Activated naive CD4-positive, alpha-beta T cell (primary cell): ENCODE measurements at places on chromosomes 7 and 10.

GRCh38 chr10:121753726-121754476, 155.7 kb upstream of the FGFR2 start:
- DNase-seq, result no peak

GRCh38 chr10:90148116-90148855, 446.9 kb downstream of the KIF20B start:
- no peak for DNase-seq

DNA sequence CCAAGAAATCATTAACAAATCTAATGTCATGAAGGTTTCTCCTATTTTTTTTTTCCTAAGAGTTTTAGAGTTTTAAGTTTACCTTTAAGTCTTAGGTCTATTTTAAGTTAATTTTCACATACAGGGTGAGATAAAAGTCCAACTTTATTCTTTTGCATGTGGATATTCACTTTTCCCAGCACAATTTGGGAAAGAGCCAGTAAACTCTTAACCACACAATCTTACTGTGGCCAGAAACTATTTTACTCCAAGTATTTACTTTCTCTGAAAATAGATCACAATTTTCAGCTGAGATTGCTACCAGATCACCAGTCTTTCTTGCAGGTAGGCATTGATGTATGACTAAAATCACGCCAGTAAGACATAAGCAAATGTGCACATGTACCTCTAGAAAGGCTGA, 728.5 kb downstream of the TNS3 start:
- no peak for DNase-seq

- DNase-seq, result no peak
Observed at GRCh38 chr10:84294766-84295447, 33.5 kb upstream of the CCSER2 start.

DNA sequence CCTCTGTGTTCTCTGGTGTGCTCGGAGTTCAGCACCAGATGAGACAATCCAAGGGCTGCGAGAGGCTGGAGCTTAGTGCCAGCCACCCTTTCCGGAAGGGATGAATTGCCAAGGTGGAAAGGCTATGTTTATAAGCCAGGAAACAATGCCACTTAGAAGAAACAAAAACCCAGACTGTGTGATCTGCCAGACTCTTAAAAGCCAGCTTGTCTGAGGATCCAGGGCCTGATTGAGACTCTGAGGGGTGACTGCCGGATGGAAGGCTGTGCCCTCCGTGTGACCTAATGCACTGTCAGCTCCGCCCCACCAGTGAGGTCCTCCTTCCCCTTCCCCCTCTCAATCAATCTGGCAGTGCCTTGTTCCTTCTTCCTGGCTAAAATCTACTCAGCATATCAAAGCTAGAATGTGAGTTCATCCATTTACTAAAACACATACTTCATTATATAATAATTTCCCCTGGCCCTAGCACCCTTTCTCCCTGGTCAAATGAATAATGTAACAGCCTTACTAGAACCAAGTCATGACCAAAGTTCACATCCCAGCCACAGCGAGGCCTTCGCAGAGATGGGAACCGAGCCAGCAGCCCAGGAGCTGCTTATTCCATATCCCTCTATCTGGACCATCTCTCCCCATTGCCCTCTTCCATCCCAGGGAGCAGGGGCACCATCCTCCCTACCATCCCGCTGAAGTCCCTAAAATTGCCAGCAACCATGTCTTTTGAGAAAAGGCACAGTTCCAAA, 25.5 kb downstream of the FAM107B start:
- no peak for DNase-seq

GRCh38 chr7:3754493-3755341, 453.7 kb downstream of the SDK1 start:
- DNase-seq, result no peak

GRCh38 chr7:134773164-134773563, 6.3 kb upstream of the CALD1 start:
- no peak for DNase-seq

DNA sequence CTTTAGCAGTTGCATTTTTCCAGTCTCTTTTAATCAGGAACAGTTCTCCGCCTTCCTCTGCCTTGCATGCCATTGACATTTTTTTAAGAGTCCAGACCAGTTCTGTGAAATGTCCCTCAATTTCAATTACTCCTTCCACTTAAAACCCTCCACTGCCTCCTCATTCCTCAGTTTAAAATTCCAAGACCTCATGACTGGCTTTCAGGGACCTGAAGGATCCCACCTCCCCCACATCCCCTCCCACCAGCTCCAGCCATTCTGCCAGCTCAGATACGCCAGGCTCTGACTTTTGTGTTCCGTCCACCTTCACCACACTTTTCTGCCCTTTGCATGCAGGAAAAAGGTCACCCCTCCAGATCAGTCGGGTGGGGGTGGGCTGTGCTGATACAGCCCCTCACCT, 8.7 kb downstream of the TNRC18 start:
- no peak for DNase-seq

GRCh38 chr7:131115340-131115739, 212.3 kb upstream of the MKLN1 start:
- no peak for DNase-seq

GRCh38 chr7:150346922-150347321, 5.5 kb upstream of the RARRES2 start:
- no peak for DNase-seq

DNA sequence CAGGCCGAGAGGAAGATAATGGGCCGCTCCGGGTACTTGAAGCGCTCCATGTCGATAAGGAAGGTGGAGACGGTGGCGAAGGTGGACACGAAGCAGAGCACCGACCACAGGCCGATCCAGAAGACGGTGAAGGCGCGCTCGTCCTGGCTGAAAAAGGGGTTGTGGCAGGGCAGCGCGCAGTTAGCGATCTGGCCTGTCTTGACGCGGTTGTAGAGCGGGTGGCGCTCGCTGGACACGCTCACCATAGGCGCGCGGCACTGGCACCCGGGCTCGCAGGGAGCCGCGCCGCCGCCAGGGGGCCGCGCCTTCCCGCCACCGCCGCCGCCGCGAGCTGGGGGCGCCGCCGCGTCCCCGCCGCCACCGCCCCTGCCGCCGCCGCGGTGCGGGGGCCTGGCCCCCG, 1.6 kb downstream of the FZD8 start:
- no peak for DNase-seq

DNA sequence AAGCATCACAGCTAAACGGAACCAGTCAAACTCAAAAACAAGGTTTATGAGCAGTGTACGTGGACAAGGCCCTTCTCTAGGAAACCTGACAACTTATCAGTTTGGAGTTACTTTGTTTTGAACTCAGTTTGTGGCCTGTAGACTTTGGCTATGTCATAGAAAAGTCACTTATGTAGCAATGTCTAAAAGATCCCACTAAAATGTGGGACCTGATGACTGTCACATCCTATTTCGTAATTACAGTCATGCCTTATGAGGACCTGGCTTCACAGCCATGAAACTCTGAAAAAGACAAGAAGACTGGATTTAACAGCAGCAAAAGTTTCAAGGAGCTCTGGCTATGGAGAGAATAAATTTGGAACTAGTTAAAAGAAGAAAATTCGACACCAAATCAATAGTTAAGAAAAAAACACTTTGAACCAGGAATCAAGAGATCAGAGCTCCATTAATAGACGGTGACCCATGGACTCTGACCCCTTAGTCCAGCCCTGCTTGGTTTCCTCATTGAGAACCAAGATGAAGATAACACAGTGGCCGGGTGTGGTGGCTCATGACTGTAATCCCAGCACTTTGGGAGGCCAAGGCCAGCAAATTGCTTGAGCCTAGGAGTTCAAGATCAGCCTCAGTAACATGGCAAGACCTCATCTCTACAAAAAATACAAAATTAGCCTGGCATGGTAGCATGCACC, 204.3 kb downstream of the SFMBT2 start:
- DNase-seq, result no peak

- DNase-seq, result no peak
Observed at GRCh38 chr7:42090806-42091205, 146.2 kb downstream of the GLI3 start.

GRCh38 chr7:20561466-20561865, 54.0 kb upstream of the ABCB5 start:
- DNase-seq, result no peak

DNA sequence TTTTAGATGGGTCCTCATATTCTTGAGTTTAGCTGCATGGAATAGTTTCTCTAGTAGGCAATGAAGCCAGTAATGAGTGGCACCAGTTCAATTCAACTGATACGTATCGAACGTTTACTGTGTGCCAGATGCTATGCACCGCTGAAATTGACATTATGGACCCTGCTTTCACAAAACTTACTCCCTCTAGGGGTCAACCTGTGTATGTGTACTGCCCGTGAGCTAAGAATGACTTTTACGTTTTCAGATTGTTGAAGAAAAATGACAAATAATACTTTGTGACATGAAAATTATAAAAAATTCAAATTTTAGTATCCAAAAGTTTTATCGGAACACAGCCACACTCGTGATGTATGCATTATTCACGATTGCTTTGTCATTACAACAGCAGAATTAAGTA, 95.5 kb downstream of the ZMYND11 start:
- DNase-seq, result no peak
